ENCODE measurements at places on chromosomes 5 and 9. TPM values are rescaled to one million over a fixed set of nuclear protein-coding genes. Genes with fewer than 3 reads are reported as not detected.

KCNMB1 gene
- not detected for total RNA-seq

TSSK1B gene
- not detected for total RNA-seq

SLC6A3 gene
- total RNA-seq, result not detected

OR1J2 gene
- total RNA-seq, result not detected

VDAC1 gene
- total RNA-seq, result 258 TPM

ASPN gene
- total RNA-seq, result not detected

MARCOL gene
- total RNA-seq, result not detected

NTRK2 gene
- total RNA-seq, result under 0.01 TPM

LRRTM2 gene
- total RNA-seq, result 2.9 TPM

FOXD4L6 gene
- not detected for total RNA-seq

PCDHGA5 gene
- total RNA-seq, result 0.15 TPM

ALDH1A1 gene
- 0.17 TPM for total RNA-seq

LRRC19 gene
- total RNA-seq, result not detected

SH3GL2 gene
- 0.34 TPM for total RNA-seq

CYLC2 gene
- not detected for total RNA-seq

GFI1B gene
- under 0.01 TPM for total RNA-seq

C5orf52 gene
- not detected for total RNA-seq

TRUB2 gene
- total RNA-seq, result 15.5 TPM

ANKRD34B gene
- not detected for total RNA-seq
